ENCODE measurements at places on chromosomes 16 and 17.

- DNase-seq, result no peak
Observed at GRCh38 chr17:57606111-57606875, 138.8 kb downstream of the CCDC182 start.

- no peak for DNase-seq
Observed at GRCh38 chr17:48003417-48004151, 32.7 kb downstream of the CDK5RAP3 start.

GRCh38 chr17:16991349-16992009 lies 19.6 kb upstream of the TNFRSF13B start:
- DNase-seq, result peak; percentile 84

DNA sequence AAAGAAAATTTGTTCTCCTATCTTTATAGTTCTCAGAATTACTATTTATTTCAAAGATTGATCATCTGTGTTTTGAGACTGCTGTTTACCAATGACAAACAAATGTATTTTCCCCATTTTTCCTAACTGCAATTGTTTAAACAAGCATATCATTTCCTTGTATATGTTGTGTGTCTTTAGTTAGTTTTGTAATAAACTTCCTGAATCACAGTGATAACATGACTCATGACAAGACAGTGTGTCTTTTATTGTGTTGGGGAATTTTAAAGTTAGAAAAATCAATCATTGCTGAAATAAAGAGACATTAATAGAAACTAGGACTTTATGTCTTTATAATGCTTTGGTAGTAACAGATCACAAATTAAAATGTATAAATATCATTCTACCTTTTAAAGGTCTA lies 348.5 kb downstream of the KCNJ2 start:
- no peak for DNase-seq

DNA sequence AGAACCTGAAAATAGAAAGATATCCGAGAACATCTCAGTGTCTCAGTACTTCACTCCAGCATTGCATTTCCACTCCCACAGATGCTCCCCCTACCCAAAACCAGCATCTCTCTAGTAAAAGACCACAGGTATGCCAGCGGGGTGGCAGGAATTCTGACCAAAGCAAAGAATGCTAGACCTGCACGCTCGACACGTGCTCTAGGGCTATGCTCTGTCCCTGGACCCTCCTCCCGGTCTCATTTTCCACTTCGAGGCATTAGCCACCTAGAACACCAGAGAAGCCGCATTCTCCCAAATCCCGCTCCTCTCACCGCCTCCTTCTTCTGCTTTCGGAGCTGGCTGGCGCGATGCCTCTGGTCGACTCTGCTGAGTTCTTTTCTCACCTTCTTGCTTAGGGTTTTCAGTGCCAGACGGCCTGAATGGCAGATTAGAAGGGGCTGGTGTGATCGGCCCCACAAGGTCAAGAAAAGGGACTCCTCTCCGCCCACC lies 487 bp downstream of the TSR1 start:
- peak; percentile 27 for DNase-seq

DNA sequence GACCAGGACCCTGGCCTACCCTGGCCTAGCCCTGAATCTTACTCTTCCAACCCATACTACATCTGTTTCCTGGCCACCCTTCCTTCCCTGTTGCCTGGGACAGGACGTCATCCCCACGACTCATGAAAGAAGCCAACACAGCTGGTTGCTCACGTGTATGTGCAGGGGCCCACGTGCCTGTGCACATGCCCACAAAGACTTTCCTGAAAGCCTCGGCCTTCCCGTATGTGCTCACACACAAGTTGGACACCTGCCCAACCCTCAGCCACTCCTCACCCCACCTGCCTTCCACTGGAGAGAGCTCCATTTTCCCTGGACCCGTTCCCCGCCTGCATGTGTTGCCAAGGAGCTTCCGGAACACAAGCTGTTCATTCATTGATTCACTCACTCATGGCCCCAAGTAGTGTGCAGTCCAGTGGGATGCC lies 7.0 kb downstream of the PLXDC1 start:
- no peak for DNase-seq

DNA sequence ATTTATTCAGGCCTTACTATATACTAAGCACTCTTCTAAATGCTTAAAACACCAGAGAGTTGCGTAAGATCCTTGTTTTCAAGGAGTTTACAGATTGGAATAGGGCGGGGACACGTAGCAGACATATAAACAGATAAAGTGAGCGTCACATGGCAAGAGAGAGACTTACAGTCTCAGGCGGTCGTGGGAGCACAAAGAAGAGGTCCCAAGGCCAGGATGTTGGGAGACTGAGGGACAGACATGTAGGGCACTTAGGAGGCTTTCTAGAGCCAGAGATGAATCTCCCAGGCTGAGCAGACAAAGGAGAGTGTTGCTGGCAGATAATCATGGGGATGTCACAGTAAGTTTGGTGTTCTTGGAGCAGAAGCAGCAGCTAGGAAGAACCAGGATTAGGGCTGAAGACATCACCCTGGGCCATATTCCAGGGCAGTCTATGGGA lies 119.1 kb upstream of the ANKFN1 start:
- no peak for DNase-seq

- DNase-seq, result no peak
Observed at GRCh38 chr16:84821728-84822689, 2.2 kb downstream of the CRISPLD2 start.

- no peak for DNase-seq
Observed at GRCh38 chr16:66592814-66593213, 11.7 kb upstream of the CMTM3 start.

DNA sequence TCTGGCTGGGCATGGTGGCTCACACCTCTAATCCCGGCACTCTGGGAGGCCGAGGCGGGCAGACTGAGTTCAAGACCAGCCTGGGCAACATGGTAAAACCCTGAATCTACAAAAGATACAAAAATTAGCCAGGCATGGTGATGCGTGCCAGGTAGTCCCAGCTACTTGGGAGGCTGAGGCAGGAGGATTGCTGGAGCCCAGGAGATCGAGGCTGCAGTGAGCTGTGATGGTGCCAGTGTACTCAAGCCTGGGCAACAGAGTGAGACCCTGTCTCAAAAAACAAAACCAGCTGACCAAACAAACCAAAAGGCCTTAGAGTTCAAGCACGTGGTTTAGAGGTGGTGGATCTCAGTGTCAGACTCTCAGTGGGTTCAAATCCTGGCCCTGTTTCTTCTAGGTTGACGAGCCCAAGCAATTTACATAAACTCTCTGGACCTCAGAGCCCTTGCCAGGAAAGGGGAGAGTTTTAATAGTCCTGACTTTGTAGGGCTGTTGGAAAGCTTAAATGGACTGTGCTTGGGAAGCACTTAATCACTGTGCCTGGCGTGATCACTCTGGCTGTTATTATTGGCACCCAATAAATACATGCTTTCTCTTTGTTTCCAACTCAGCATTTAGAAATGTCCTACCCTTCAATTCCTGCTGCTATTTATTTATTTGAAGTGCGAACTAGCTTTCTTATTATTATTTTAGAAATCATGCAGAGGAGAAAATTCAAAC lies 44.7 kb downstream of the ABCC1 start:
- no peak for DNase-seq

- no peak for DNase-seq
Observed at GRCh38 chr16:50114357-50115129, 38.6 kb upstream of the TENT4B start.

GRCh38 chr16:2689968-2690801 lies 7.9 kb downstream of the KCTD5 start:
- DNase-seq, result no peak

- DNase-seq, result no peak
Observed at GRCh38 chr17:50225701-50226240, 24.3 kb upstream of the COL1A1 start.

DNA sequence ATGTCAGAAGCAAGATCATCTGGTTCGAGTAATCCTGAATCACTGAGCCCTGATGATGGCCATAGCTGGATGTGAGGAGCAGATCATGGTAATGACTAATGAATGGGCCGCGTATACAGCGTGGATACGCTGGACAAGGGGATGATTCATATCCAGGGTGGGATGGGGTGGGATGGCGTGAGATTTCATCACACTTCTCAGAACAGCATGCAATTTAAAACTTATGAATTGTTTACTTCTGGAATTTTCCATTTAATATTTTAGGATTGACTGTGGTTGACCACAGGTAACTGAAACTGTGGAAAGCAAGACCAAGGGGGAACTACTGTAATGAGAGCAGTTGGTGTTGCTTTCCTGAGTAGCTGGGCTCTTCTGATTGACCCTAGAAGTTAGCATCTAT lies 225.5 kb downstream of the STX8 start:
- no peak for DNase-seq

DNA sequence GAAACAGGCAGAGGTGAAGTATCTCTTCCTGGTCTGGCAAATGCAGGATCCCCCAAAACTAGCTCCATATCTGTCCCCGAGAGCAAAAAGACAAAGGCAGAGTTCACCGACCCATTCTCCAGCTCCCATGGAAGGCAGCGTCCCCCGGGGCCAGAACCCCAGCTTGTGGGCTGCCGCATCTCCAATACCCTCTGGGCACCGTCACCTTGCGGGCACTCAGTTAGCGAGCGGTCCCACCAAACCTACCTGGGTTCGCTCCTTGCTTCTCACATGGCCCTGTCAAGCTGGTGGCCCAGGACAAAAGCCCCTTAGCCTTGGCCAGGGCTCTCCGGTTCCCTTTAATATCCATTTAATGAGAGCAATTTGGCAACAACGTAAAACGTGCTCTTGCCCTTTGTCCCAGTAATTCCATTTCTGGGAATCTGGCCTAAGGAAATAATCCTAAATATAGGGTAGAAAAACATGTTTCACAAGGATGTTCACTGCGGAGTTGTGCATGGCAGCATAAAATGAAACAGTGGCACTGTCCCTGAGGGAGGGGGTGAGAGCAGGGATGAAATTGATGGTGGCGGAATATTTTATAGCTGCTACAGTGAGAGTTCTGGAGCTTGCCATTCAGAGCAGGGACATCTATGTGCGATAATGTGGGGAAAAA lies 157.1 kb downstream of the CMIP start:
- no peak for DNase-seq

- no peak for DNase-seq
Observed at GRCh38 chr16:24332582-24333090, 76.5 kb downstream of the CACNG3 start.

DNA sequence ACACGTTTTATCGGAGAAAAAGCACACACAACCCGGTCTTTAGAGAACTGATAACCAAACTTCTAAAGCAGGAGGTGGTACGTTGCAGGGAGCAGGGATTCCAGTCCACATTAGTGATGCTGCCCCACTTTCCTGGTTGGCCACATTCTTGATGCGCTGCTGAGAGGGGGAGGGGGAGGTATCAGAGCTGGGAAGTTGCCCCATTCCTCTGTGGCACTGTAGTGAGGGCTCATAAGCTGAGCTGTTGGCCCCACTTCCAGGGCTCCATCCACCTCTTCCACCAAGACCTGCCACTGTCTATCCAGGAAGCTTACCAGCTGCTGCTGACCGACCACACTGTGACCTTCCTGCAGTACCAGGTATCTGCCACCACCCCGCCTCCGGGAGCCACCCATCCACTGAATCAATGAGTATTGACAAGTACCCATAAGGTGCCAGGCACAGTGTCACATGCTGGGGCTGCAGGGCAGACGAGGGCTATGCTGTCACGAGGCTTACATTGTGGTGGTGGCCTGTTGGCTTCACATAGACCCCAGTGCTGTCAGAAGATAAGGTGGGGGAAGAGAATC lies 1.1 kb downstream of the TSEN54 start:
- DNase-seq, result peak; percentile 42

DNA sequence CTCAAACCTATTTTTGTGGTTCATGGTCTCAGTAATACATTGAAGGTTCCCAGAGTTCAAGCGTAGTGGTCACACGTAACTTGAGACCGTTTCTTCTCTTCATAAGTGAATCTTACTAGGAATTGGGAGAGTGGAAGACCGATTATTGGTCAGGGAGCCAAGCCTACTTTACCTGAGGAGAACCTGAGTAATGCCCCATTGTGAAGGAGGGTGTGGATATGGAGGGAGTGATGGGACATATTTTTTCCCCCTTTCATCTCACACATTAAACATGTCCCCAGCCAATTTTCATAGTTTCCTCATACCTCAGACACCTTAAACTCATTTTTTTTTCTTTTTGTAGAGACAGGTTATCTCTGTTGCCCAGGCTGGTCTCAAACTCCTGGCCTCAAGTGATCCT lies 8.9 kb downstream of the GEMIN4 start:
- DNase-seq, result no peak

DNA sequence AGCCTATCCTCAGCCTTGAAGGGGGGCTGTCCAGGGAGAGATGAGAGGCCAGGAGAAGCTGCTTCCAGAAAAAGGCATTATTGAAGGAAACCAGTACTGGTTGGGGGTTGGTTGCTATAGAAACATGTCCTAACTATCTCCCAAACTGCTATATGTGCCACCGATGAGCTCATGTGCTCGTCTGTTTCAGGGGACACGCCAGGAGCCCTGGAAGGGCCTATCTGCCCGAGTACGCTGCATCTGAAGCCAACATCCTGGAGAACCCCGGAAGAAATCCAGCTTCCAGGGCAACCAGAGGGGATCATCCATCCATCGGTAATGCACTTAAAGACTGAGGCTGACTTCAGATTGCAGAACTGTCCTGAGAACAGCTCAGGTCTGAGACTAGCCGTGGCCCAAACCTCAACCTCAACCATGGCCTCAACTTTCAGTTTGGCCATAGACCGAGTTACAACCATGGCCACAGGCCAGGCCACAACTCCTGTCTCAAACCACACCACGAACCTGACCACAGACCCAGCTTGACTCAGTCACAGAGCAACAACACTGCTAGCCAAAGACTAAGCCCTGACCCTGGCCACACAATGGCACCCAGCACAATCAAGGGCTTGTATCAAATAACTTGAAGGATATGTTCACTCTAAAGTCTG lies 10.2 kb downstream of the PITPNM3 start:
- DNase-seq, result no peak

GRCh38 chr17:56230660-56231059 lies 77.4 kb downstream of the ANKFN1 start:
- no peak for DNase-seq

DNA sequence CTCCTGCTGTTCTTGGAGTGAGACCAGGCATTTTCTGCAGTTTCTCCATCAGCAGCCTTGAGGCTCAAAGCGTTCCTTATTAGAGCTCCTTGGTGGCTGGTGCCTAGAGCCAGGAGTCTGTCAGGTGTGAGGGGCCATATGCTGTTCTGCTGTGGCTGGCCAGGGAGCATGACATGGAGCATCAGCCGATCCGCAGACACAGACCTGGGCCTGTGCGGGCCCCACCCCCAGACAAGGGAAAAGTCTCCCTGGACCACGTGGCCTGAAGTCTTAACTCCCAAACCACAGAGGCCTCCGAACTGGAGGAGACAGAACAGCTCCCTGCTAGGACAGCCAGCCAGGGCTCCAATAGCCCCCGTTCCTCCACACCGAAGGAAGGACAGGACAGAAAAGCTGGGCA lies 162.7 kb upstream of the CIBAR2 start:
- no peak for DNase-seq

- peak; percentile 74 for DNase-seq
Observed at GRCh38 chr16:28623172-28623711, 13.4 kb upstream of the SULT1A1 start.

DNA sequence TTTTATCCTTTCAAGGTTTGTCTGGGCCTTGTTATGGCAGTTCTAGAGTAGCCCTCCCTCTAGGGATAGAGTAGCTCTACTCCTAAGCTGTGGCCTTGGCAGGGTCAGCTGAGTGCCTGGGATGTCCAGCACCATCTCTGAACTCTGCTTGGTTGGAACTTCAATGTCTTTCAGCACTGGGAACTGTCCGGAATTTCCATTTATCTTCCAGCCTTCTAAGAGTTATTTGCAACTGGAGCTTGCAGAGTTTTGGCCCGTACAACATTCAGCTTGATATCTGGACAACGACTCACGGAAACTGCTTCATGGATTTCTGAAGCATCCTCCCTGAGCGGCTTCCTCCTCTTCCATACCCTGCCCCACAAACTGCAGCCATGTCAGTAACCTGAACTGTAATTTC lies 22.9 kb downstream of the MMD start:
- DNase-seq, result no peak
